ENCODE measurements at places on chromosomes 12 and 14.

- DNase-seq, result no peak
Observed at GRCh38 chr12:87491089-87491488, 538.1 kb downstream of the C12orf50 start.

GRCh38 chr12:109562871-109563270 lies 10.4 kb downstream of the MMAB start:
- DNase-seq, result no peak

DNA sequence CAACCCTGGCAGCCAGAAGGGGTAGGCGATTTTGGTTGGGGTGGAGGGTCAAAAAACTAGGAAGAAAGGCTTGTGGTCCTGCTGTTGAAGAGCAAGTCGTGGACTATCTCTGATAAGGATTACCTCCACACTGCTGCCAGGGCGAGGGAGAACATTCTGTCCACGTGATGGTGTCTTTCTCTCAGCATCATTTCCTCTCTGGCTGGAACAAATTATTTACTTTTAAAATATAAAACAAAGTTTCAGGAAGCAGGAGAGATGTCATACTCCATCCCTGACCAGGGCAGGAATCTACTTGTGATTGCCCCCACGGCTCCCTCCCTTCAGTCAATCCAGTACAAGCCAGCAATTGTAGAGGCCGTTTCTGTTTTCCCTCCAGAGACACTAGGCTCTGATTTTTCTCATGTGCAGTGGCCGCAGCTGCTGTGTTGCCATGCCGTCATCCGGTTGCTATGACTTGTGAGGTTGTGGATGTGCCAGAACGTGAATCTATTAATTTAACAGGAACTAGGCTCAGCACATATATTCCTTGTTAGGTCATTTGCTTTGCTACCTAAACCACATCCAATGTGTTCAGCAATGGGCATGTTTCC lies 61.5 kb upstream of the PTGR2 start:
- DNase-seq, result peak; percentile 92

GRCh38 chr14:47730296-47730695 lies 54.9 kb upstream of the MDGA2 start:
- DNase-seq, result no peak

DNA sequence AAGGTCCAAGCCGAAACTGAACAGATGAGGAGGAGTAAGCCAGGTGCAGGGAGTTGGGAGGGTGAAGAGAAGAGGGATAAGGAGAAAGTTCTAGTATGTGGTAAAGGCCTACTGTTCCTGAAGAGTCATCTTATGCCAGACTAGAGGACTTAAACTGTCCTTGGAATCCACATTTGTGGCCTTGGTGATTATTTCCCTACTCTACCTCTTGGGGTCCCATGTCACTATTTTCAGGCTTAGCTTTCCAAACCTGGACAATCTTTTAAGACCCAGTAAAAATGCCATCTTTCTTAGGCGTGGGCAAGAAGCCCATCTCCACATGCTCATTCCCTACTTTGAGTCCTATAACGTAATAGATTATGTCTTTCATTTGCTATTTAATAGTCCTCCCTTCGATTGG lies 40.1 kb upstream of the CRY1 start:
- DNase-seq, result no peak

- no peak for DNase-seq
Observed at GRCh38 chr14:34833549-34834523, 41.3 kb downstream of the BAZ1A start.

- no peak for DNase-seq
Observed at GRCh38 chr12:89497467-89497866, 27.1 kb downstream of the GALNT4 start.

Data from fibroblast of the aortic adventitia (primary cell).